CD4-positive, alpha-beta T cell (primary cell): ENCODE measurements at places on chromosomes 3 and 15.

GRCh38 chr3:44963571-44964325 lies 12.2 kb downstream of the ZDHHC3 start:
- DNase-seq: no peak

DNA sequence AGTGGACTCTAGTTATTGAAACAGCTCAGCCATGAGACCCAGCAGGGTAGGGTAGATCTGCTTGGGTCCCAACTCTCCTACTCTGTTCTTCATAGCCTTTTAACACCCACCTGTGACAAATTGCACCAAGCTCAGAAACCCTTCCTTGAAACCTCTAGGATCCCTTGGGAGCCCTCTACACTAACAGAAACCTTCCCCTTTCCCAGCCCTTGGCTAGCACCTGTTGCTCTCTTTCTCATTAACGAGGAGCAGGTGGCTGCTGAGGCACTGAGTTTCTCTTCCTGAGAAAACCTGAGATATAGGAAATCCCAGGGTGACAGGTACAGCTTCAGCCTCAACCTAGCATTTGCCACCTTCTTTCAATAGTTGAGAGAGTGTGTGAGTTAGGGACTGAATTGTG lies 88.3 kb upstream of the CLSTN2 start:
- DNase-seq: no peak

DNA sequence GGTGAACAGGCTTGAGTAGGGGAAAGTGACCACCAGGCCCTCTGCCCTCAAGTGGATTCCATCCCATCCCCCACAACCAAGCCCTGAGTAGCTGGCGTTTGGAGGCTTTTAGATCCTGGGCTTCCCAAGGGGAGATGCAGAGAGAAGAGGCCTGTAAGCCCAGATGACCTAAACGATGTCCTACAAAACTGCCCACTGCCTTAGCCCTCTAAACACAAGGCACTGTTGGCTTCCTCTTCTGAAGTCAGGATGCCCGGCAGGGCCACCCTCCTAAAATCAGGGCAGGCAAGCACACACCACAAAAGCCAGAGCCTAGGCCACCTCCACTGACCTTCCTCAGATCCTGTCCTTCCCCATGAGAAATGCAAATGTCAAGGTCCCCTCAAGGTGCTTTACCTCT lies 68.6 kb downstream of the ADCY5 start:
- no peak for DNase-seq

- no peak for DNase-seq
These were observed 649 bp upstream of the PLOD2 start for GRCh38 chr3:146161663-146162002.

GRCh38 chr3:153289334-153289808 lies 127.3 kb downstream of the RAP2B start:
- no peak for DNase-seq

- DNase-seq: no peak
These were observed 312.8 kb upstream of the TLE3 start for GRCh38 chr15:70410371-70410985.

DNA sequence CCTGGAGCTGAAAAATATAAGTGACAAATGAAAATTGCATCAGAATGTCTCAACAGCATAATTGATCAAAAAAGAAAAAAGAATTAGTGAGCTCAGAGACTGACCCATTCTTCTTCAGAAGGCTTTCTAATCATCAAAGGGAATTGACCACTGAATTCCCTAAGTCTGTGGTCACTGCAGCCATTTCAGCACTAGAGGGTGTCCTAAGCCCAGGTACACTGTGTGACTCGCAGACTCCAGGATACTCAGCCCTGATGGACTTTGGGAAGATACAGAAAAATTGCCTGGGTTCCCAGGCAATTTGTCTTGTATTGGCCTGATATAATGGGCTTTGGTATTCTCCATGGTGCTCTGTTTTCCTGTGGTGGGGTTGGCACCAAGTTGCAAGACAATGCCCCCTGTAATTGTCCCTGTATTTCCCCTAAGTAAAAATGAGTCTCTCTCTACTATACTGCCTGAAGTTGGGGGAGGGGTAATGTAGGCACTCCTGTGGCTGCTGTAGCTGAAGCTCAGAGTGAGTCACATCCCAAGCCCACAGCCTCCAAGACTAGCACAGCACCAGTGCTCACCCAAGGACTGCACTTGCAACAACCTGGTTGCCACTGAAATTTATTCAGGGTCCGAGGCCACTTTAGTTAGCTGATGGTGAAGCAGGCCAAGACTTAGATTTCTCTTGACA lies 256.0 kb upstream of the STAC start:
- no peak for DNase-seq

DNA sequence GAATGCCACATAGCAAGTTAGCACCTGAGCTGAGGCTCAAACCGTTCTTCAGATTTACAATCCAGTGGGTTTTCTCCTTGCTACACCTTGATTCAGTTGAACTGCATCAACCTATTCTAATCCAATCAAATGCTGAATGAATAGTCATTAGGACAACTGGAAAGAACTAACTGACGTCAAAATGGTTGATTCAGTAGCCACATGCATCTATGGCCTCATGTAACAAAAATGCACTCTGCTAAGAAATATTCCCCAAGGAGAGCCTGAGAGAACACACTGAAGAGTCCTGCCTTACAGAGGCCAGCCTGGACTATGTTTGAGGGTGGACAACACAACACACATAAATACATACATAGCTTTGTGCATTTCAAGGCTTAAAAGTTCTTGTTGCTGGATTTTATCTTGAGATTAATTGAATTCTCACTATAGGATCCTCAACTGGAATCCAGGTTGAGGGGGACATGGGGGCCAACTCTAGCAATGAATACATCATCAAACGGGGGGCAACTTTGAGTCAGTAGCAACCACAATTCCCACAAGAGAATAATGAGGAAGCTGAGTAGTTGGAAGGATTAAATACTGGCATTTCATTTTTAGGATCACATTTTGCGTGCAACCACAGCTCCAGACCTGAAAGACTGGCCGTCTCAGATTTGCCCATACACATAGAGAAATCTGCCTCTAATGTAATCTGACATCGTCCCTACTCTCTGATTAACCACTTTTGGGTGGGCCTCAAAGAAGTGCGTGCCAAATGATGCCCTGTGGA lies 280.2 kb upstream of the ICE2 start:
- no peak for DNase-seq

DNA sequence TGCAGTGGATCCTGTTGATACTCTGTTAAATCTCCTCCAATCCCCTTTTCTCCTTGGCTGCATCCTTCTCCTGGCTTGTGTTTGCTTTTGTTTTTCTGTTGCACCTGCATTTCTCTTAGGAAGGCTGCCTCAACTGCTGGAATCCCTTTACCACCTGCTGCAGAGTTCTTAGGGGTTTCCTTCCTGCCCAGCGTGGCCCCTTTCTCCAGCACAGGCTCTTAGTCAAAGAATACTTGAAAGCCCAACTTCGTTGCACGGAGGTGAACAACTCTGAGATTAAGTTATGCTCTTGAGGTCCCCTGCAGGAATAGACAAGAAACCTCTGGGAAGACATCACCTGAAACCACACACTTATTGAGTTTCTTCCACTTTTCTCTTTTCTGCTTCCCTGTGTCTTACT lies 121.6 kb upstream of the GRM7 start:
- no peak for DNase-seq

- DNase-seq: no peak
These were observed 12.5 kb upstream of the ZXDC start for GRCh38 chr3:126488185-126488584.
